ENCODE measurements at places on chromosomes 6 and 20. TPM values are rescaled to one million over a fixed set of nuclear protein-coding genes. Genes with fewer than 3 reads are reported as not detected.

SEMG1 gene
- total RNA-seq = not detected

KHDC1L gene
- total RNA-seq = not detected

MLN gene
- total RNA-seq = not detected

C20orf202 gene
- total RNA-seq = not detected

RIPPLY2 gene
- 6.5 TPM for total RNA-seq

DNA sequence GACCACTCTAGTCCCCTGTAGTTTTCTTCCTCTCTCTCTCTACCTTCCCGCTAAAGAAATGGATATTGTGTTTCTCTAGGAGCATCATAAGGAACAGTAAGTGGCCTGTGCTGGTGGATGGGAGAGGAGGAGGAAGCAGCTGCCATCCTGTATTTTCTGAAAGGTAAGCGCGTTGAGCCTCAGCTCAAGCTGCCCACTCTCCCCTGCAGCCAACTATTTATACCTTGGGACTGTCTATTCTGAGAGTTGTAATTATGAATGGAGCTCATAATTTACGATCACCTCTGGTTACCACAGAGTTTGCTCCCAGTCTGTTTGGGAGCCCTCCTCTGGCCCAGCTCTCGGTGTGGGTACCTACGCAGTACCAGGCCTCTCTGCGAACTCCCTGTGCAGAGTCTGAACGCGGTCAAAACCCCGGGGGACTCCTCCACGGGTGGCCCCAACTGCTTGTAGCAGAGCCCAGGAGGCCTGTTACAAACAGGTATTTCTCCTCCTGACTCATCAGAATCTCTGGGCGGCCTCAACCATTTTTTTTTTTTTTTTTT lies 285.4 kb downstream of the SMOC2 start:
- no peak overlapping the region for H3K27ac ChIP-seq
- DNase-seq = no peak
- H3K36me3 ChIP-seq = no peaks in the 10 kb centered on the region
- no peak overlapping the region for H3K4me3 ChIP-seq

GRCh38 chr6:41770381-41771057 lies 9.2 kb downstream of the FRS3 start:
- H3K4me3 ChIP-seq = no peak overlapping the region
- H3K27ac ChIP-seq = no peak overlapping the region
- H3K36me3 ChIP-seq = peaks cover under 1% of the 10 kb centered on the region
- no peak for DNase-seq

DNA sequence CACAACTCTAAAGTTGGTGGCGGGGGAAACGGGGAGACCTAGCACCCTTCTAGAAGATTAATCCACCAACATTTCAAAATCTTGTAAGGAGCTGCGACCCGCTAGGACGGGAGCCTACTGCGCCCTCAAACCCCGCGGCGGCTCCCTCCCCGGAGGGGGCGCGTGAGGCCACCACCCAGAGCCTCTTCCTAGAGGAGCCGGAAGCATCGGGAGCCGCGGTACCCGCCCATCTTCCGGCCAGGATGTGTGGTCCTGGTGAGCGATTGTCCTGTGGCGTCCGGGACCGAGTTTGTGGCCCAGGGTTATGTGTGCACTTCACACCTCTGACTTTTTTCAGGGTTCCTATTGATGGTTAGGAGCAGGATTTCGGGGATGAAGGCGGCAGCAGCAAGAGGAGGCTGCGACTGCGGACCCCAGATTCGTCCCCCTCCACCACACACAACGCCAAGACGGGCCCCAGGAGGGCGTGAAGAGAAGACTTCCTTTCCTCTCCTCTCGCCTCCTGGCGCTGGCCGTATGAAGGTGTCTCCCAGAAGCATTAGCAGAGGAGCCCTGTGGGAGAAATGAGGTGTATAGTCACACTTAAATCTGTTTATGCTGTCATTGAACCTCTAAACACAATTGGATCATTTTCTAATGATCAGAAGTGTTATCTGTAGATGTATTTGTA lies 10.7 kb downstream of the ZNF165 start:
- H3K36me3 ChIP-seq = peaks cover 2% of the 10 kb centered on the region
- no peak for DNase-seq
- H3K27me3 ChIP-seq = no peaks in the 10 kb centered on the region
- H3K27ac ChIP-seq = no peak overlapping the region
- no peak overlapping the region for H3K4me3 ChIP-seq

DNA sequence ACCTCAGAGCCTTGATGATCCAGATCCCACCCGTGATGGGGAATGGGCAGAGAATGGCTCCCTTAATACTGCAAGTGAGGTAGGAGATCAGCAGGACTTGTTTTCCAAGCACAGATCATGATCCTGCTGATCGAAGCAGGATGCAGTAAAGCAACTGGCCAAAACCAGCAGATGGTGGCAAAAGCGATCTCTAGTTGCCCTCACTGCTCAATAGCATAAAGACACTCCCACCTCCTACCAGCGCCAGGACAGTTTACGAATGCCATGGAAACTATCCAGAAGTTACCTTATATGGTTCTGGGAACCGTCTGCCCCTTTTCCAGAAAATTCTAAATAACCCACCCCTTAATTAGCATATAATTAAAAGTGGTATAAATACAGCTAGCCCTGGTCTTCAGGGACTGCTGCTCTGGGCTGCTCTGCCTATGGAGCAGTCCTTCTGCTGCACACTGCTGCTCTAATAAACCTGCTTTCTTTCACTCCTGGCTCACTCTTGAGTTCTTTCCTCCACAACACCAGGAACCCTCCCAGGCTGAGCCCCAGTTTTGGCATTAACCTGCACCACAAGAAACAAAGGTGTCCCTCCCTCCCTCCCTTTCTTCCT lies 415.8 kb downstream of the PREX1 start:
- no peaks in the 10 kb centered on the region for H3K4me1 ChIP-seq
- DNase-seq = no peak
- peaks cover 10% of the 10 kb centered on the region for H3K27me3 ChIP-seq
- no peak overlapping the region for H3K27ac ChIP-seq

DNA sequence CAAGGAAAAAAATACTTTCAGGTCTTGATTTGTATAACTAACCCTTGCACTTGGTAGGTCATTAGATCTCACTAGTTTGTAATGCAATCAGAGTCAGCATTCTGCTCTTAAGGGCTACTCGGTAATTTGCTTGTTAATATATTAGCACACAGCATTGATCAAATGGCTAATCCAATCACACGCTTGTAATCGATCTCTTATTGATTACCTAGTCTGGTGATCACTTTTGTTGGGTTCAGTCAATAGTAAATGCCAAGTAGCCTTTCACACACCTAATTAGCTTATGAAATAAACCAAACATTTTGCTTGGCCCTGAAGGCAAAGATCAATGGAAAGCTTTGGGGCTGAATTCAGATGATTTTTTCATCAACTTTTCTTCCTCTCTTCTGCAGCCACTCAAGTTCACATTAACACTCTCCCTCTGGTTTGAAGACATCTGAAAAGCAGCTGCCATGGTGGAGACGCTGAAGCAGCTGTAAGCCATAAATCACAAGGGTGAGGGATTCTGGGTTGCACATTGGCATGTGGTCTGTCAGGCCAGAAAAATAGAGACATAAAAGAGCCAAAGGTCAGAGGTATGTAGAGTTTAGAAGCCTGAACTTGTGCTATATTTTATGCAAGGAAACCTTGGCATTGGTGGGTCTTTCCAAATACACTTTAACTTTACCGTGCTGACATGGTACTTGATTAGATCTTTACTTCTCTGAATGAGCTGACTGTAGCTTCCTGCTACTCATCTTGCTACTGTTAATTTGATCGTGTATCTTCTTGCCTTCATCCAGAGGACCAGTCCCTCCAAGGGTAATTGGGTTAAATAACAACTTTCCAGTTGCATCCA lies 234.4 kb downstream of the SIM1 start:
- no peaks in the 10 kb centered on the region for H3K4me1 ChIP-seq
- no peaks in the 10 kb centered on the region for H3K27me3 ChIP-seq
- H3K4me3 ChIP-seq = no peak overlapping the region

GRCh38 chr6:21022343-21023107 lies 488.3 kb downstream of the CDKAL1 start:
- H3K4me1 ChIP-seq = no peaks in the 10 kb centered on the region
- no peaks in the 10 kb centered on the region for H3K36me3 ChIP-seq
- no peaks in the 10 kb centered on the region for H3K27me3 ChIP-seq
- peak; percentile 95 for DNase-seq

DNA sequence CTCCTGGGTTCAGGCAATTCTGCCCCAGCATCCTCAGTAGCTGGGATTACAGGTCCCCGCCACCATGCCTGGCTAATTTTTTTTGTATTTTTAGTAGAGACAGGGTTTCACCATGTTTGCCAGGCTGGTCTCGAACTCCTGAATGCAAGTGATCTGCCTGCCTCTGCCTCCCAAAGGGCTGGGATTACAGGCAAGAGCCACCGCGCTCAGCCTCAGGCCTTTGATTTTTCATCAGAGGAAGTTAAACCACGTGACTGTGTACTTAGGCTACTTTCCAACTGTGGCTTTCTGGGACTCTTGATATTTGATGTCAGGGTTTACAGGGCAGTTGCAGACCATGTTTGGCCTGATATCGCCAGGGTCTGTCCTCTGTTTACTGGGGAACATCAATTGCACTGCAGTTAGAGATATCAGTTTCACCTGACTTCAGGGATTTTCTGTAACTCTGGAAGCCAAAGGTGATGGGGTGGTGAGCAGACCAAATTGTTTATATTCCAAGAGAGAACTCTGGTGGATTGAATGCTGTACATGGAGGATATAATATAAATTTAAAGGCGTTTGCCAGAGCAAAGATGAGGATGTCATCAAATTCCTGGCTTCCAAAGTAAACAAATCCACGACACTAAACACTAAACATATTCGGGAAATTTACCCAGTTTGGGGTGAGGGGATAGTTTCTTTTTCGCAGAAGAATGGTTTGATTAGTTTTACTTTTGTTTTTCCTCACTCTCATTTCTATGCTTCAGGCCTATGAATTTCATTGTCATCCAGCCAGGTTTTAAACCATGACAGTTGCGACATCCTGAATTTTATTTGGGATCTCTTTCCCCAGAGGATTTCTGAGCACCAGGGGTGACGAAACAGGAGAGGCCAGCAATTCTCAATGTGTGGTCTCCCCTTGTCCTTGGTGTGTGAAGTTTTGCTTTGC lies 4.2 kb downstream of the PSMF1 start:
- peak; percentile 30 for DNase-seq
- no peak overlapping the region for H3K4me3 ChIP-seq
- peaks cover 20% of the 10 kb centered on the region for H3K36me3 ChIP-seq
- peaks cover 40% of the 10 kb centered on the region for H3K4me1 ChIP-seq

- no peak overlapping the region for H3K27ac ChIP-seq
- H3K4me1 ChIP-seq = no peaks in the 10 kb centered on the region
- H3K36me3 ChIP-seq = no peaks in the 10 kb centered on the region
- H3K4me3 ChIP-seq = no peak overlapping the region
- H3K27me3 ChIP-seq = no peaks in the 10 kb centered on the region
Measured at GRCh38 chr20:3563548-3564177, 92.8 kb downstream of the ATRN start.

DNA sequence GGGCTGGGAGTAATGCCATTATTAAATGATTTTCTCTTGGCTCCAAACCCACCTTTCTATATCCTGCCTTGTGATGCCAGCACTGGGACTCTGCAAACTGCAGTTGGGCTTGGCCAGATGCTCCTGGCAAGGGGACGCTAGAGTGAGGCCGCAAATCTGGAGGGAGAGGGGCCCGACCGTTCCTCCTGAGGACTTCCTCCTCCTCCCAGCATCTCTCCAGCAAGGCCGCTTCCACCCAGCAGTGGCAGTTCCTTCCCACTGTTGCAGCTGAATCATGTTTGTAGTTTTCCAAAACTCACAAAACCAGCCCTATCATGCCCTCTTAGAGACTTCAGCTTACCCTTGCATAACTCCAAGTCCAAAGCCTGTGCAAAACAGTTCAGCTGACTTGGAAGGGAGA lies 244.4 kb downstream of the FOXA2 start:
- H3K36me3 ChIP-seq = no peaks in the 10 kb centered on the region
- no peak for DNase-seq
- no peaks in the 10 kb centered on the region for H3K27me3 ChIP-seq
- H3K4me3 ChIP-seq = no peak overlapping the region
- H3K27ac ChIP-seq = peak overlapping the region; percentile 8

GRCh38 chr6:107894809-107895396 lies 63.1 kb downstream of the SEC63 start:
- H3K36me3 ChIP-seq = peaks cover 16% of the 10 kb centered on the region
- H3K4me3 ChIP-seq = no peak overlapping the region
- no peaks in the 10 kb centered on the region for H3K27me3 ChIP-seq
- DNase-seq = no peak
- H3K4me1 ChIP-seq = no peaks in the 10 kb centered on the region
- H3K27ac ChIP-seq = no peak overlapping the region

DNA sequence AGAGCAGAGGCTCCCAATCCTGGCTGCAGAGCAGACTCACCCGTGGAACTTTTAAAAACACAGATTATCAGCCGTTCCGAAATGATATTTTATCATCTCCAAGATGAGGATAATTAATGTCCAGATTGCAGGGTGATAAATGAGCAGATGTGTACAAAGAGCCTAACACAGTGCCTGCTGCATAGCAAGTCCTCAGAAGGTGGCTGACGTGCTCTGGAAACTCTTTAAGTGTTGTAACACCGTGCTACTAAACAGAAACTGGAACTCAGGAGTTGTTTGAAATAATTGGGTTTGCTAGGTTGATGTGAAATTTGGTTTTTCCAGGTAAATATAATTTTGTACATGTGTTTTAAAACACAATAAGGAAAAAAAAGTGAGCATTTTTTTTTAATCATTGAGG lies 118.0 kb downstream of the ARMC2 start:
- H3K36me3 ChIP-seq = no peaks in the 10 kb centered on the region
- no peaks in the 10 kb centered on the region for H3K27me3 ChIP-seq
- no peaks in the 10 kb centered on the region for H3K4me1 ChIP-seq
- no peak overlapping the region for H3K4me3 ChIP-seq
- no peak overlapping the region for H3K27ac ChIP-seq

DNA sequence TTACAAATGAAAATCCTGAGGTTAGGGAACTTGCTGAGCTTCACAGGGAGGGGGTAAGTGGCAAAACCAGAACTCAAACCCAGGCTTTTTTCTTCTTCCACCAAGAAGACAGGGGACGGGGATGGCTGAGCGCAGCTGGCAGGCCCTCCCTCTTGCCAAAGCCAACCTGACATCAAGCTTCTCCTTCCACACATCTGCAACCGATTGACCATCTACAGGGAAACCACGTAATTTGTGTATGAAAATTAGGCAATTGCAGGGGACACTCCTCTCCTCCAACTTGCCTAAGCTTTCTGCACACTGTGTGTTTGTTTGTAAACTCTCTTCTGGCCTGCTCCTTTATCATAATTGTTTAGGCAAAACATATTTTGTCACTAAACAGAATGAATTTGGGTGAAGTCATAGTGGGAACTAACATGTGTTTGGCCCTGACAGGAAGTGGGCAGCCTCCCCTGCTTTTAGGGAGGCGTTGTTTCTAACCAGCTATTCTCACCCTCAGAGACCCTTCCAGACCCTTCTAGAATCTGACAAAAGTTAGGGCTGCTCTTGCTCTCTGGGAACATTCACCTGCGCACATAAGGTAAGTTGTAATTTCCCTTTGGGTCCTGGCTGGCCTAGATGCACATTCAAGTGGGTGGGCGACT lies 18.9 kb downstream of the ZNF831 start:
- no peak overlapping the region for H3K4me3 ChIP-seq
- H3K4me1 ChIP-seq = no peaks in the 10 kb centered on the region
- no peak for DNase-seq
- H3K36me3 ChIP-seq = no peaks in the 10 kb centered on the region
- no peaks in the 10 kb centered on the region for H3K27me3 ChIP-seq

- H3K27me3 ChIP-seq = no peaks in the 10 kb centered on the region
- no peak for DNase-seq
- H3K4me1 ChIP-seq = peaks cover 17% of the 10 kb centered on the region
- peak within 1 kb of the TSS; percentile 96 for H3K27ac ChIP-seq
Measured at GRCh38 chr6:26087284-26088115, at the start of gene HFE. Gene HFE (plus strand): TSS chr6:26087429. CDS start chr6:26087441, 12 bp downstream.
